ENCODE measurements at places on chromosomes 16 and 17.

GRCh38 chr16:29662729-29663015 lies 375 bp upstream of the SPN start:
- DNase-seq, result no peak

DNA sequence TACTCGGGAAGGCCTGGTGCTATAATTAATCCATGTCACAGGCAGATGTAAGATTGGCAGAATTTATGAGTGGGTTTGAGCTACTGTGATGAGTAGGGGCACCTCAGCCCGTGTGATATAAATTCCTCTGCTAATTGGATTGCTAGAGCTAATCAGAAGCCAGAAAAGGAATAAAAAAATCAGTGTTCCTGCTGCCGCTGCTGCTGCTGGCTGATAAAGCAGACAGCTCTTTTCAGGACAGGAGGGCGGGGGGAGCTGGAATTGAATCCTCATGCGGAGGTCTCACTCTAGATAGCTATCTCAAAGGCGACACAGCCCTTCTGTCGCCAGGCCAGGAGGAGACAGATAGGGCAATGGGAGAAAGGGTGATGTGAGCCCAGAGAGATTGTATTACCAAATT lies 182.7 kb upstream of the ZFHX3 start:
- no peak for DNase-seq

DNA sequence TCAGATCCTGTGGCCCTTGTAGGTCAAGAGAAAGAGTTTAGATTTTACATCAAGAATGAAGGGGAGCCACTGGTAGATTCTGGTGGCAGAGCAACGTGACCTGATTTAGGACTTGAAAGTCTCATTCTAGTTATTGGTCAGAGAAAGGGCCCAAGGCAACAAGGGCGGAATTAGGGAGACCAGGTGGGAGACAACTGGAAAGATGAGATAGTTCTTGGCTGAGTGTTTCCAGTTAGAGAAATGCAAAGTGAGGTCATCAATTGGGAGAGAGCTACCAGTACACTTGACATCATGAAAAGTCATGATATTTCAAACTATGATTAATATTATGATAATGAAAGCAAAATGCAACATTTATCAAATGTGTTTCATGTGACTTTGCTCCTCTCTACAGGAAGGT lies 147.2 kb upstream of the FAM20A start:
- DNase-seq, result no peak

DNA sequence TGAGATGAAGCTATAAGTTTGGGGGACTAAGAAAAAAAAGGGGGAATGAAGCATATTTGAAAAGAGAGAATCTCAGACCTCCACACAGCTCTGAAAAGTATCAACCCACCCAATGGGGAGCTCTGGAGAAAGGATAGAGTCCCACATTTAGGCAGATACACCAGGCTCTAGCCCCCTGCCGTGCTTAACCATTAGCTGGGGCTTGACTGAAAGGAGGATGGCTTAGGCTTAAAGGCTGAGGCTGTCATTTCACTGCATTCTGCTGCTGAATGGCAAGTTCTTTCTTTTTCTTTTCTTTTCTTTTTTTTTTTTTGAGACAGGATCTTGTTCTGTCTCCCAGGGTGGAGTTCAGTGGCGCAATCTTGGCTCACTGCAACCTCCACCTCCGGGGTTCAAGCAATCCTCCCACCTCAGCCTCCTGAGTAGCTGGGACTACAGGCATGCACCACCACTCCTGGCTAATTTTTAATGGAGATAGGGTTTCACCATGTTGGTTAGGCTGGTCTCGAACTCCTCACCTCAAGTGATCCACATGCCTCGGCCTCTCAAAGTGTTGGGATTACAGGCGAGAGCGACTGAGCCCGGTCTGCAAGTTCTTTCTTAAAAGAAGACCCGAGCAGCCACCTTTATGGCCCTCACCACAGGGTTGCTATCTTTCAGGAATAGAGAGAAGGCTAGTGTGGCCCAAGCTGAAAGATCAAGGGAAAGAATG lies 9.0 kb upstream of the MMP2 start:
- no peak for DNase-seq

GRCh38 chr16:53511084-53511402 lies 8.0 kb upstream of the AKTIP start:
- DNase-seq, result no peak

GRCh38 chr17:61000911-61001310 lies 323.3 kb downstream of the BCAS3 start:
- no peak for DNase-seq

DNA sequence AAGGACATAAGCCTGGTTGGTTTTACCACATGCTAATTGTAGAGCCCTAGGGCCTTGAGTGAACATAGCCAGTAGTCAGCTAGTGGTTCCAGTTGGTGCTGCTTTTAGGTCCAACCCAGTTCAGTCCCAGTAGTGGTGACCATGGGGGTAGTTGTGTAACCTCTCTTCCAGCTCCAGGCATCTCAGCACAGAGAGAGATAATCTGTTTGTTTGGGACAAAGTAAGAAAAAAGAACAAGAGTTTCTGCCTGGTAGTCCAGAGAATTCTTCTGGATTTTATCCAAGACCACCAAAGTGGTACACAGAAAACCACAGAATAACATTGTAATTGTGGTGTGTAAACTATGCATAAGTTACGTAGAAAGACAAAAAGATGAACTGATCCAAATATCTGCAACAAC lies 5.2 kb upstream of the CCL13 start:
- DNase-seq, result no peak

GRCh38 chr16:69077251-69077650 lies 28.2 kb upstream of the HAS3 start:
- no peak for DNase-seq

DNA sequence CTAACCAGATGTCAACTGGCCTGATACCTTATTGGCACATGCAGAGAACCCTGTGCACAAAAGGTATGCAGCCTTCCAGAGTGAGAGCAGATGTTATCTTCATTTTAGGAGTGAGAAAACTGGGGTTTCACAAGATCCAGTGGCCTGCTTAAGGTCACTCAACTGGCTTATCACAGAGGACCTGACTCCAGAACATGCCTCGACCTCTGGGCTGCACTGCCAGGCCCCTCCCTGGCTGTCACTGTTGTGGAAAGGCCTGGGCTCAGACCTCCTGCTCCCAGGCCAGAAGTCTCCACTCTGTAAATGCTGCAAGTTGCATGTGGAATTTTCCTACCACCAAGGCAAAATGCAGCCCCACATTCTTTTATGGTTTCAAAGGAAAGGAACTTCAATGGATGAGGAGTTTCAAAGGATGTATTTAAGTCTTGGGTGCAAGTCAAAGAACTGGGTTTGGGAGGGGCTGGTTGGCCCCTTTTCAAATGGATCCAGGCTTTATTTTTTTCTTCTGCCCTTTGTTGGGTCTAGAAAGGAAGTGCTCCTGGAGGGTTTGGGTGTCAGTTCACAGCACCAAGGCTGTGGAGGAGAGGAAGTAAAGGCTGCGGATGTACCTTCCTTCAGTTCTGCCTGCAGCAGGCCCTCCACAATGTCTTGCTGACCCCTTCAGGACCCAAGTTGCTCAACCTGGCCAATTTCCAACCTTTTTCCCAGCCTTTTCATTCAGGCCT lies 30.4 kb upstream of the SMPD3 start:
- DNase-seq, result no peak

- no peak for DNase-seq
Observed at GRCh38 chr17:63993368-63993985, 4.7 kb upstream of the PRR29 start.

DNA sequence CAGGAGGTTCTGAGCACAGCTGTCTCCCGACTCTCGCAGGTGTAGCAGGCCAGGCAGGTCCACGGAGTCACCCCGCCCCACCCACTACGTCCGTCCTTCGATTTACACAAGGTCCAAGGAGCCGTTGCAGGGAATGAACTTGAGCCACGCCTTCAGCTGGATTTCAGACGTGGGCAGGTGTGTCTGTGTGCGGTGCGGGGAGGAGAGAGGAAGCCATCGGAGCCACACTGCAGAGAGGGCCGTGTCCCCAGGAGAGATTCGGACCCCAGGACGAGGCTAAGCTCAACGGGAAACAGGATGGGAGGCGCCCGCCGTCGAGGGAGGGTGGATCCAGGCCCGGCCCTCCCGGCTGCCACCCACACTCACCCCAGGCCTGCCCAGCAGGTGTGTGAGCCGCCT lies 50.3 kb downstream of the RPH3AL start:
- no peak for DNase-seq

- DNase-seq, result no peak
Observed at GRCh38 chr16:19029980-19030379, 37.4 kb upstream of the COQ7 start.

- no peak for DNase-seq
Observed at GRCh38 chr16:75745823-75746222, 19.5 kb upstream of the CPHXL start.

DNA sequence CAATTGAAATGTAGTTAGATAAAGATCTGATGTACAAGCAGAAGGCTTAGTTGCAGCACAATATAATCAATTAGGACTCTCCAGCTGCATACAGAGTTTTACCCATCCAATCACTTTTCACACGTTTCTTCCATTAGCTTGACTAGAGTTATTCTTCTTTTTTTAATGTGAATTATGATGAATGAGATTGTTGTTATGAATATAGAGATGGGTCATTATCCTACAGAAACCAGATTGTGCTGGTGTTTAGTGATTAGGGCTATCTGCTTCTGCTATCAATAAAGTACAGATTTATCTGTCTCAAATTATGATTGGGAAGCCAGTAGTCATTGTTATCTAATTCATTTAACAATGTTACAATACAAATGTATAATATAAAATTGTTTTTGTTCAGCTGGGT lies 221.4 kb upstream of the TBX2 start:
- no peak for DNase-seq

DNA sequence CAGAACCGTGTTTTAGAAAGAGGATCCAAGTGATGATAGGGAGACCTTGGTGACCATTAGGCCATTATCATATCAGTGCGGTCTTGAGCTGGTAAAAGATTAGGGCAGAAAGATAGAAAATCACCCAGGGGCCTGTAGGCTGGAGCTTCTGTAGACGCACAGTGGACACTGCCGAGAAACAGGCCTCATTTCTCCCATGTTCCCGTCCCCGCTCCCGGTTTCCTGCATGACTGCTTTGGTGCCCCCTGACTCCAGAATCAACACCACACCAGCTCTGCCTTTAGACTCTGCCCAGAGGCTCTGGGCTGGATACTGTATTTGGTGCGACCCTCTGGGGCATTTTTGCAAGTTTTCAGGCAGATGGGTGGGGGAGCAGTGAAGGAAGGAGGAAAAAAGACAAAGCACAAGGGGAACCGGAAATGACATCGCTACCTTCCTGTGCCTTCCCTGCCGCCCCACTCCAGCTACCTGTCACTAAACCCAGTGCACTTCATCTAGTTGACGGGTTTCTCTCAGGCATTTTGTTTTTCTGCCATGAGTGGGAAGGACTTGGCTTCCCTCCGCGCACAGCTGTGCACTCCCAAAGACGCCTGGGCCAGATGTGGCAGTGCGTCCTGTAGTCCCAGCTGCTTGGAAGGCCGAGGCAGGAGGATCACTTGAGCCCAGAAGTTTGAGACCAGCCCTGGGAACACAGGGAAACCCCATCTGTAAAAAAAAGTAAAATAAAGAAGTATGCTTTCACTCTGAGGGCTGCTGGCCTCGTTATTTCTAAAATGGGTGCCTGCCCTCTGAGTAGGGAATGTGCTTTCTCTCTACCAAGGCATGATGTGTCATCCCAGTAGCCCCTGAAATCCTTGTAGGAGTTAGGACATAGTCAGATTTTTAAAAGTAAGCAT lies 214.1 kb downstream of the RPTOR start:
- DNase-seq, result no peak

DNA sequence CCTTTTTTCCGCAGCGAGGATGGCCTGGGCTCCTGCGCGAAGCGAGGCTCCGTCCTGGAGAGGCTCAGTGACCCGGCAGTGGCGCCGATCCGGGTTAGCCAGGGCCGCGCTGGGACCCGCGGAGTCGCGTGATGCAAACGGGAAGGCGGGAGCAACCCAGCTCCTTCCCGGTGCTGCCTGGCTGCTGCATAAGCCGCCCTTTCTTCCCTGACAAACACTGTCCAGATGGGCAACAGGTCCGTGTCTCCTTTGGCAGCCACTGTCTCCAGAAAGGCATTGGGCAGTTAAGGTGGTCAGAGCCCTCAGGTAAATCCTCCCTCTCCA lies 21.8 kb upstream of the ZNHIT3 start:
- no peak for DNase-seq

DNA sequence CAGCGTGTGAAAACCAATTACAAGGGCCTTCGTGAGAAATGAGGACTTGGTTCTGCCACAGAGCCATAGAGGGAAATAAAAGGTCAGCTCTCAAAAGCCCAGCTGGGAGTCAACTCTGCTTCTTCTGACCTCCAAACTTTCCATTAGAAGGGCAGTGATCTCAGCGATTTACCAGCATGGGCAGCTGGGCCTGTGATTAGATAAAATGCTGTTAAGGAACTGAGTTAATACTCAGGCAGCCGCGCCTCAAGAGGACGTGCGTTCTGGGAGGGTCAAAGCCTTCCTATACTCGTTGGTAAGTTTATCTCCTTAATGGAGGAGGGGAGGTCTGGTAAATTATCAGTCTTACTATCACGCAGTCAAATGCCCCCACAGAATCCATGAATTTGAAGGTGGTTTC lies 480.2 kb upstream of the ERCC4 start:
- no peak for DNase-seq

- DNase-seq, result no peak
Observed at GRCh38 chr16:11572301-11572995, 14.3 kb downstream of the LITAF start.

- no peak for DNase-seq
Observed at GRCh38 chr17:60577147-60577915, 22.7 kb upstream of the PPM1D start.

DNA sequence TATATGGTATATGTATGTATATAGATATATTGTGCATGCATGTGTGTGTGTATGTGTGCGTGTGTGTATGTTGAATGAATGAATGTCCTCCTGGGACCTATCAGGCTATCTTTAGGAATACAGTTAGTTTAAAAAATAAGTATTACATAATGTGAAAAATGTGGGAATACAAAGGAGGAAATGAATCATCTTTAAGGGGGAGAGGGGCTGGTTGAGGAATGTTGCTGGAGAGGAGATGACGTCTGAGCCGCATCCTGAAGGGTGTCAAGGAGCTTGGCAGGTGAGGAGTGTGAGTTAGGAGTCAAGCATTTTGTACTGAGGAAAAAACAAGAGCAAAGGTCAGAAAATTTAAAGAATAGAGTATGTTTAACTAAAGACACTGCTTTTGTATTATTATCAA lies 62.4 kb upstream of the NLK start:
- no peak for DNase-seq

DNA sequence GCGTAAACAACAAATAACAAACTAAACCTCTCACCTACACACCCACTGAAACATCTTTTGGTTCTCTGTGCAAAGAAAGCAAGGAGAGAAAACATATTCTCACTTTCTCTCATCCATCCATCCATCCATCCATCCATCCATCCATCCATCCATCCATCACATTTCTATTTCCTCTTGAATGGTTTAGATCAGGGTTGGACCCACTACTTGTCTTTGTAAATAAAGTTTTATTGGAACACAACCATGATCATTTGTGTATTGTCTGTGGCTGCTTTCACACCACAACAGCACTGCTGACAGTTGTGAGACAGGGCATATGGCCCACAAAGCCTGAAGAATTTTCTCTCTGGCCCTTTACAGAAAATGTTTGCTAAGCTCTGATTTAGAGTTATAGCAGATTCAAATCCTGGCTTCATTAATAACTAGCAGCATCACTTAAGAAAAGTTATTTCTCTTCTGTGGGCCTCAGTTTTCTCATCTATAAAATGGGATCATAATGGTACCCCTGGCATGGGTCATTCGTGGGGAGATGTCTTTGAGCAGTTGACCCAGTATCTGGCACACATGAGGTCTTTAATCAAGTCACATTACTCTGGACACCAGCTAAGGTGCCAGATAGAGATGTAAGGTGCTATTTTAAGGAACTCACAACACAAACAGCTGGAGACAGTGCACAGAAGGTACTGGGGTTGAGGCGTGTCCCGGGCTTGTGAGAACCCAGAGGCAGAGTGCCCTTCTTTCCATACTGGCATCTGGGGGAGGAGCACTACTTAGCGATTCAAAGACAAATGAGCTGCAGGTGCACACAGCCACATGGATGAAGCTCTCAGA lies 146.3 kb downstream of the CMIP start:
- DNase-seq, result no peak

Data from stimulated activated CD8-positive, alpha-beta memory T cell treated with anti-CD3 and anti-CD28 coated beads, Interleukin-15, amount 100 ng/mL, for 24 hours (primary cell).